ENCODE measurements at places on chromosomes 11 and 22. TPM values are rescaled to one million over a fixed set of nuclear protein-coding genes. Genes with fewer than 3 reads are reported as not detected.

Gene NPTXR
- total RNA-seq: 15.4 TPM

Gene POU2AF1
- not detected for total RNA-seq

Gene NRGN
- 9.0 TPM for total RNA-seq

Gene CLP1
- total RNA-seq: 8.4 TPM

DNA sequence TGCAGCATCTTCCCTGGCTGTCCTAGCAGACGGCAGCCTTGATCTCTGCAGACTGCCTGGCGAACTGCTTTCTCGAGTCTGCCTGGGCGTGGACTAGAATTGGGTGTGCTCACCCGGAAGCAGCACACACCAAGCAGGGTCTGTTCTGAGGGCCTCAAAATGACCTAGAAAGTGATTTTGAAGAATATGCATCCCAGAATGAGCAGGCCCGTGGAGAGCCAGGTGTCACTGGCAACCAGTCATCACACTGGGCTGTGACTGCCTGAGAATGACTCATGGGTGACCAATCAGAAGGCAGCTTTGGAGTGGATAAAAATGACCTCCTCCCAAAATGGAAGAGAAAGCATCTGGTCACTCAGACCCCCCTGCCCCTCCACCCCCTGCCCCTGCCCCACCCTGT lies 114.9 kb upstream of the NECTIN1 start:
- no peak for DNase-seq
- no peaks in the 10 kb centered on the region for H3K27me3 ChIP-seq
- H3K4me1 ChIP-seq: no peaks in the 10 kb centered on the region
- H3K36me3 ChIP-seq: no peaks in the 10 kb centered on the region
- no peak overlapping the region for H3K27ac ChIP-seq
- H3K4me3 ChIP-seq: no peak overlapping the region

DNA sequence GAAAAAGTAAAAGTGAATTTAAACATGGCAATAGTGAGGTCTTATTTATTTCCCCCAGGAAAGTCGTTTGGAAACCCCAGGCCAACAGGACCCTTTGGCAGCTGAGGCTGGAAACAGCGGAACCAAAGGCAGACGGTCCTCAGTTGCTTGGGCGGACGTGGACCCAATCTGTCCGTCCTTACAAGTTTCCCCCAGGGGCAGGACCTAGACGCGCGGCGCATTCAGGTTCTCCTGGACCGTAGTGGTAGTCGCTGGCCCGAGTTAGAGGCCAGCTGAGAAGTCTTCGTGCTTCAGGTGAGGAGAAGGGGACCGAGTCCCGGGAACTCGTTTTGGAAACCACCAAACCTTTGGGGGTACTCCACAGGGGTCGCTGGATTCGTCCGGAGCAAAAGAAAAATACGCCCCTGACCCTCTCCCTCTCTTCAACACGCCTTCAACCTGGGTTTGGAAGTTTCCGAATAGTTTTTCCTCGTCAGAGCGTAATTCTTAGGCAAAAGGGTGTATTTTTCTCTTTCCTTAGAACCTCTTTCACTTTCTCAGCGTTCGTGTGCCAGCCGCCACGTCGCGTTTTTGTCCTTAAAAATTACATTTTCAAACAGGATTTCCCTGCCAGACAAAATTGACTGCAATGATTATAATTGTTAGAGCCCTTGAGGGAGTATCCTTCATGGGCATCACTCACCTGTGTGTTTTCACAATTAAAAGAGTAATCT lies 2.1 kb downstream of the METTL15 start:
- H3K36me3 ChIP-seq: peaks cover 15% of the 10 kb centered on the region
- peaks cover 36% of the 10 kb centered on the region for H3K4me1 ChIP-seq
- no peaks in the 10 kb centered on the region for H3K27me3 ChIP-seq
- peak overlapping the region; percentile 74 for H3K4me3 ChIP-seq
- H3K27ac ChIP-seq: peak overlapping the region; percentile 81

DNA sequence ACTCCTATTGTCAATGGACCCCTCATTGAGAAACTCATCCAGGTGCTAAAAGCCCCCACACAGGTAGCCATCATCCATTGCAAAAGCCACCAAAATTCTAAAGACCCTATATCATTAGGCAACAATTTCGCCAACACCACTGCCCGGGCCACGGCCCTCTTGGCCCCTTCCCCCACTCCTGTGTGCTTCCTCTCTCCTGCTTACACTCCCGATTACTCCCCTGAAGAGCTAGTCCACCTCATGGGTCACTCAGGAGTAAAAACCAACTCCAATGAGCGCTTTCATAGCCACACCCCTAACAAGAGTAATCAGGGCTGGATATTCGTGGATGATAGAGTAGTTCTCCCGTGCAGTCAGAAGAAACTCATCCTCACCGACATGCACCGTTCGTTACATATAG lies 8.9 kb upstream of the OR56A3 start:
- no peak overlapping the region for H3K27ac ChIP-seq
- DNase-seq: no peak
- H3K27me3 ChIP-seq: no peaks in the 10 kb centered on the region

GRCh38 chr11:58394195-58394594 lies 12.5 kb downstream of the OR5B3 start:
- no peaks in the 10 kb centered on the region for H3K27me3 ChIP-seq
- DNase-seq: no peak
- no peak overlapping the region for H3K4me3 ChIP-seq
- no peaks in the 10 kb centered on the region for H3K4me1 ChIP-seq

DNA sequence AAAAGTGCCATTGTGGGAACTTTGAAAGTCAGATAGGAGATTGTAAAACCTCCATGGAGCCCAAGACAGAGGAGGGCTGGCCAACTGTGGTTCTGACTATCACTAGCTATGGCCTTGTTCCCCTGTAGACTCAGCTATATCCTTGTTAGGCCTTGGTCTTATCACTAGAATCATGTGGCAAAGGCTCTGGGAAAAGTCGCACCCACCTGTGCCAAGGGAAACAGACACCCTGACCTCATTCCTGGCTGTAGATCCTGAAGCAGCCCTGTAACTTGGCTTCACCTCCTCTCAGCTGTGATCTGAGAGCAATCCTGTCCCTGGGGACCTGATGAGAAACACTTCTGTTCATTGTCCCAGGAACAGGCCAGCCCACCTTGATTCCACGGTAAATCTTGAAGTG lies 566.2 kb downstream of the TMEM135 start:
- H3K4me3 ChIP-seq: no peak overlapping the region
- no peaks in the 10 kb centered on the region for H3K27me3 ChIP-seq
- H3K4me1 ChIP-seq: no peaks in the 10 kb centered on the region
- no peak overlapping the region for H3K27ac ChIP-seq

All from heart left ventricle (tissue), 16 donors.